DMS53 (cell line): ENCODE measurements at places on chromosomes 1 and 21.

GRCh38 chr21:33643658-33644311 is 1.5 kb downstream of the ITSN1 start:
- DNase-seq: peak; percentile 33

GRCh38 chr1:19418503-19418971 is 66.8 kb downstream of the CAPZB start:
- DNase-seq: no peak

DNA sequence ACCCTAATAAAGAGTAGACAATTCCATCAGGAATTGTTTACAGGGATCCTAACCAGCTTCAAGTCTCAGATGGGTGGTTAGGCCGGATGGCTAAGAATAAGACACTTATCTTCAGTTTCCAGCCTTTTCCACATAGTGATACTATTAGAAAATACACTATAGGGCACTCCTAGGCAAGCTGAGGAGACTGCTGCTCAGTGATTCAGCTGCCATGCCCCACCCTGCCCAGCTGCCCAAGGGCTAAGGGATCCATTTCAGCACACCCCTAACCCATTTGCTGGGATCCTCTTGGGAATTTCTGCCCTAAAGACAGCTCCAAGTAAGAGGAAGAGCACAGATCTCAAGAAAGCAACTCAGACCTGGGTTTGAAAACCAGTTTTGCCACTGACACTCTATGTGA is 31.9 kb downstream of the PLPP3 start:
- DNase-seq: no peak

DNA sequence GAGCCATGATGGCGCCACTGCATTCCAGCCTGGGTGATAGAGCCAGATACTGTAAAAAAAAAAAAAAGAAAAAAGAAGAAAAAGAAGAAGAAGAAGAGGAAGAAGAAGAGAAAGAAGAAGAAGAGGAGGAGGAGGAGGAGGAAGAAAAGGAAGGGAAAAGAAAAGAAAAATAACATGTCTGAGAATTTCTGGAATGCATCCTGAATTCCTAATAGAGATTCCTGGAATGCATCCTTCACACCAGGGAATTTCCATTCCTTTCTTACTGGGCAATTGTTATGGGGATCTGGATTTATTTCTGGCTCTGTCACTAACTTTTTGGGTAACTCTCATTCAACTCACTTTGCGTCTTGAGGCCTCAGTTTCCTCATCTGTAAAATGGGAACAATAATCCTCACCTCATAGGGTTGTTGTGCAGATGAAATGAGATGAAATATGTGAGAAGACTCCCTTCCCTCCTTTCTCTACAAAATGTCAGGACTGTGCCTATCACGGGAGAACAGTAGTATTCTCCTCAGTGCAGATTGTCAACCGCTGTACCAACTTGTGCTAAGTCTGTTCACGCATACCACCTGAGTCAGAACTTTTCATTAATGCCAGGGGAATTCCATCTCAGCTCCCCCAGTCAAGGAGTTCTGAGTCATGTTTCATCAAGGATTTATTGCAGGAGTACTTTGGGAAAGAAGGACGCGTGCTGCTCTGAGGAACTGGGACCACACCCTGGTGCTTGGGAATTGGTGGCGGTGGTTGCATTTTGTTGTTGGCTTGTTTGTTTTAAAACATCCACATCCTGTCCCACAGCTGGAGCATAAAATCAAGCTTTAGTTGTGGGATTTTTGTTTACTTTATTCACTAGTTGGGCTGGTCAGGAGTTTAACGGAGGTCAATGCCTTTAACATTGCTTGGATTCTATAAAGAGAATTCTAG is 42.4 kb upstream of the ROR1 start:
- peak; percentile 71 for DNase-seq

DNA sequence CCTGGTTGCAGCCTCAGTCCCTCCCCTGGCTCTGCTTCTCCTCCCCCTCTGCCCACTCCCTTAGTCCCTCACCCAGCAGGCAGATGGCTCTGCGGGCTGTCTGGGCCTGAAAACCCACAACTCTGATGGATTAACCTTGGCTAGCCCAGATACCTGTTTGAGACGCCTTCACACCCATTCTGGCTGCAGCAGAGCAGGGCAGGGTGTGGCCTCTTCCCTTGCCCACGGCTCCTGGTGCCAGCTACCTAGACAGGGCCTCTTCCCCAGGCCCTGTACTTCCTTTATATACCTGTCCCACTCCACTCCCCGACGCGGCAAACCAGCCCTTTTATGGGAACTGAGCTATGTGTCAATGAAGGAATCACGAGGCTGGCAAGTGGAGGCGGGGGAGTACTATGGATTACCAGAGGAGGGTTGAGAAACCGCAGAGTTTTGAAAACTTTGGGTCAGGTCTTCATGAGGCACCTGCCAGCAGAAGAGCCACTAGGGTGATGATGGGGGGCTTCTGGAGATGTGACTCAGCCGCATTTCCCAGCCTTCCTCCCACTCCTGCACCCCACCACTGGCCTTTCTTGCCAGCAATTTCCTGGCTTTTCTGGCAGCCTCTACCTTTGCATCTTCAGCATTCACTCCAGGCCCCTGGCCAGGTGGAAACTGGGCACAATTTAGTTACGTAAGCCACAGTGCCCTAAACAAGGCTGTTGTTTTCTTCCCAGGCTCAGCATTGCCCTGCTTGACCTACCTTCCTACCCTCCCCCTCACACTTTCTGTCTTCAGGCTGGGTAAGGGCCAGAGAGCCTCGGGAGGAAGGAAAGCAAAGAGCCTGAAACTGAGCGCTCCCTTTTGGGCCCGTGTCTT is at the start of gene CHI3L1:
Gene CHI3L1 (minus strand): TSS at position 259 of the 858 bp plus-strand sequence. CDS start 81 bp downstream, at position 178.
- DNase-seq: no peak

GRCh38 chr1:161921990-161922389 is 101.7 kb downstream of the OLFML2B start:
- peak; percentile 10 for DNase-seq

- no peak for DNase-seq
Observed at GRCh38 chr1:247854899-247855545, 2.0 kb upstream of the TRIM58 start.

DNA sequence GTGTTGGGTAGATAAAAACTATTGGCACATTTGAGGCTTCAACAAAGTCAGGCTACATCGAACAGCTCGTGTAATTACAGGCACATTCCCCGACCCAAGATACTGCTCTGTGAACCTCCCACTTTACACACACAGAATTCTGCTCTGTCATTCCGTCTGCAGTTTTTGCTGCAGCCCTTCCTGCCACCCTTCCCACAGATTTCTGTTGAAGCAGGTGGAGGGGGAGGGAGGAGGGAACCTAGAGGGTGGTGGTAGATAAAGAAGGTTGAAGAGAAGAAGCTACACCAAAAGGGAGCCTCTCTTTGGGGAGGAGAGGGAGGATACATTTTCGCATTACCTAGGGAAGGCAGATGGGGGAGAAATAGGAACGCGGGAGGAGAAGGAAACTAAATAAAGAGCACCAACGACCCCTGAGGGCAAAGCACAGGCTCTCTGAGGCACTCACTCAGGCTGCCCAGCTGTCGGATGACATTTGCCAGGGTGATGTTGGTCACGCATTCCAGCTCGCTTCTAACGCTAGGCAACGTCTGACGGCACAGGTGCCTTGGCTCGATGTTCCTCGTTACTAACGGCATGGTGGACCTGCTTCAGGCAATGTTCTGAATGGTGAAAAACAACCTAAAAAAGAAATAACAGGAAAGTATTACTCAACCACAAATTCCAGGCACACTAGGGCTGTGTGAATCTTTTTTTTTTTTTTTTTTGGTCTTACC is 36.0 kb downstream of the GPR3 start:
- no peak for DNase-seq

GRCh38 chr1:222138095-222138494 is 396.2 kb upstream of the DUSP10 start:
- peak; percentile 28 for DNase-seq

DNA sequence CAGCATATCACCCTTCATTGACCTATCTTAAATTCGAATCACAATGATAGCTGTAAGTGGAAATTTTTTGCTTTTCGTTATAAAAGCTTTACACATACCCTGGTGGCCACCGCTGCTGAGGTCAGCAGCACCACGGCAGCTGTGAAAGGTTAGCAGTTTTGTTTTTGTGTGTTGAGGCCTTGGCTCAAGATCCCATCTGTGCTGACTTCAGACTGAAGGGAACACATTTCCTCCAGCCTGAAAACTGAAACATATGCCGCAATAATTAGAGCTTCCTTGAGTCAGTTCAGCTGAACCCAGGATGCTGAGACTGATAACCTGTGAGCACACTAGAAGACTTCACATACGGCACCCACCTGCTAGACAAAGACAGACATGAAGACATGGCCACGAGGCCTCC is 103.0 kb downstream of the SMYD3 start:
- DNase-seq: no peak

DNA sequence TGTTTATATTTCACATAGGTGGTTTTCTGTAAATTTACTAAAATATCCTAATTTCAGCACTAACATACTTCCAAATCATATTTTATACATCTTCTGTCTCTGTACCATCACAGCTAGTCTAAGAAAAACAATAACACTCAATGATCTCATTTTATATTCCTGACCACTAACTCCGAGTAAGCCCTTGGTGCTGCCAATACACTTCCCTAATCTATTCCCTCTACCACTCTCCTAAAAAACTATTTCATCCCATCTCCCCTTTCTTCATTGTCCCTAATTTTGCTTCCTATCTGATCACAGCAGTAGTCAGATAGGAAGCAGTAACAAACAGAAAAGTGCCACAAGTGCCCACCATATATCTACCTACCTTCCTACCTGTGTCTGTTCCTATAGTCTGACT is 36.2 kb downstream of the ASH1L start:
- no peak for DNase-seq

DNA sequence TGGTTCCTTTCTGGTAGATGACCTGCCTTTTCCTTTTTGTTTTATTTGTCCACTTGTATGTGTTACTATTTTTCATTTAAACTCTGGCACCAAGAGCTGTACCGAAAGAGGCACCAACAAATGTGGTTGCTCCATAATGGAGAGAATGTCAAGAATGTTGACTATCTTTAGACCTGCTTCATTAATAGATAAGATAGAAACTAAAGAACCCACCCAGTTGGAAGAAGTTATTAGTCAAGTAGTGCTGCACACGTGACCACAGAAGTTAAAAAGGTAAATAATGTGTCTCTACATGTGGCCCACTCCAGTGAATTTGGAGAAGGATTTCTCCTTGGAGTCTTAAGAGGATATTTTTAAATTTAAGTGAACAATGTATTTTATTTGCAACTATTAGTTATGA is 9.3 kb downstream of the ATP1A1 start:
- DNase-seq: no peak

GRCh38 chr1:89460325-89460724 is 64.3 kb upstream of the LRRC8B start:
- DNase-seq: no peak

DNA sequence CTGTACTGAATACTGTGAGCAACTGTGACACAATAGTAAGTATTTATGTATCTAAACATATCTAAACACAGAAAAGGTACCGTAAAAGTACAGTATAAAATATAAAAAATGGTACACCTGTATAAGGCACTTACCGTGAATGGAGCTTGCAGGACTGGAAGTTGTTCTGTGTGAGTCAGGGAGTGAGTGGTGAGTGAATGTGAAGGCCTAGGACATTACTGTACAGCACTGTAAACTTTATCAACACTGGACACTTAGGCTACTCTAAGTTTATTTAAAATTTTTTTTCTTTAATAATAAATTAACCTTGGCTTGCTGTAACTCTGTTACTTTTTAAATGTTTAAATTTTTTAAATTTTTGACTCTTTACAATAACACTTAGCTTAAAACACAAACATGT is 24.5 kb upstream of the SHCBP1L start:
- DNase-seq: no peak

GRCh38 chr1:67788238-67788790 is 45.0 kb downstream of the GNG12 start:
- no peak for DNase-seq

- DNase-seq: peak; percentile 11
Observed at GRCh38 chr21:34722684-34723300, 54.0 kb downstream of the CLIC6 start.

- no peak for DNase-seq
Observed at GRCh38 chr1:227215863-227216510, 102.3 kb downstream of the CDC42BPA start.

DNA sequence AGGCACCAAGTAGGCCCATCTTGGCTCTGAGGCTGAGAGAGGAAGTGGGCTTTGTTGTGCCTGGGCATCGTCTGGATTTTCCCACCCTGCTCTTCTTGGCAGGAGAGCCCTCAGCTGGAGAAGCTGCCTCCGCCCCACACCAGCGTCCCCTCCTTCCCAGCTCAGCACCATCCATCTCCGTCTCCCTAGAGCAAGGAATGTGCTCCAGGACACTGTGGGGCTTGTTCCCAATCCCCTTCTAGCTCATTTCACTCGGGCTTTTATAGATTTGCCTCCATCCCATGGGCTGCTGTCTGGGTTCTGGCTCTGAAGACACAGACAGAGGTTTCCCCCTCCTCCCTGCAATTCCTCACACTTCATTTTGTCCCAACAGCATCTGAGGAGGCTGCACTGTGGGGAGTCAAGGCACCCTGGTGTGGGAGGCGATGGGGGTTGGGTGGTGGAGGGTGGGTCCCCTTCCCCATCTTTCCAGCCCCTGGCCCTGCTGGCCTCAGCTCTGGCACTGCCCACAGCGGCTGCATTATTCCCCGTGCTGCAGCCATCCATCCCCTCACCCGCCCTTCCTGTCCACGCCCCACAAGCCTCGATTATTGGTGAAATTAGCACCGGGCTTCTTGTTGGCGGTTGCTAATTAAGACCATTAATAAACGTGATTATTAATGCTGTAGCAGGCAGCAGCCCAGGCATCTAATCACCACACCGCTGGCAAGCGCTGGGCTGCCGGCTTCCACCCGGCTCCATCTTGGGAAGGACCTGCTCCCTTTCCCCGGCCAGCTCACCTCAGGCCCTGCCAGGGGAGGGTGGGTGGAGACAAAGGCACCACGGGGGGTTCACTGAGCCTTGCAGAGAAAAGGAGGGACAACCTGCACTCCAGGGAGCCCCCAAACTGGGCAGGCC is 21.7 kb downstream of the RHBG start:
- no peak for DNase-seq

- no peak for DNase-seq
Observed at GRCh38 chr1:150535511-150536287, 13.5 kb upstream of the ADAMTSL4 start.

DNA sequence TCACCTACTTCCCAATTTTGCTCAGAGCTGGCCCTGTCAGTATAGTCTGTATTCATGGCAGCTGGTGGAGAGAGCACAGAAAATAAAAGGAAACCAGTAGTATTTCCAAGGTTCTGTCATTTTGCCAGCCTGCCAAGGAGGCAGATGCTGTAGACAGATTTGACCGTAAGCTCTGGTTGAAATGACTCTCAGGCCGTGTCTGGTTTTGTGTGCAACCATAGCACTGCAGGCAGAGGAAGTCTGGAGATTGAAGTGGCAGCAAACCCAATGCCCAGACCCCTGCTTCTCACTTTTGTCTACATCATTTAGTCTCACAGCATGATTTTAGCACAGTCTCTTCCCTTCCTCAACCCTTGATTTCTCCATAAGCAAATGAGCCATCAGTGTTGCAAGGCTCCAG is 291.7 kb downstream of the PAPPA2 start:
- no peak for DNase-seq

- DNase-seq: no peak
Observed at GRCh38 chr1:117828201-117828600, 101.2 kb downstream of the GDAP2 start.

DNA sequence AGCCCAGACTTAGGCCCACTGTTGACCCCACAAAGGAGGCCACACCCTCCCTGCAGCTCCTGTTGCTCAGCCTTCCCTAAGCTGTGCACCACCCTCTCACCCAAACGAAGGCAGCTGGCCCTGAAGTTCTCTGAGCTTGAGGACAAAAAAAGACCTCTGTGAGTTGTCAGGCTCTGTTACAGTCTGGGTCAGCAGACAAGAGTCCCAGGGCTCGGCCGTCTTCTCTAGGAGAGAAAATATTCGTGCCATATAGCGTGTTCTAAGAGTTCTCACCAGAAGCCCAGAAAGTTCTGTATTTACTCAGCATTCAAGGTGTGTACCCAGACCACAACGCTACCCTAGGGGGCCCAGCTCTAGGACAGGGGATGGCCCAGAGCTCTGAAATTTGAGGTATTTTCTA is 25.5 kb upstream of the LYST start:
- DNase-seq: no peak
